Stimulated activated CD4-positive, alpha-beta T cell treated with anti-CD3 and anti-CD28 coated beads, TNF-alpha, amount 100 ng/mL, for 1 hour (primary cell): ENCODE measurements at places on chromosomes 12 and 14.

DNA sequence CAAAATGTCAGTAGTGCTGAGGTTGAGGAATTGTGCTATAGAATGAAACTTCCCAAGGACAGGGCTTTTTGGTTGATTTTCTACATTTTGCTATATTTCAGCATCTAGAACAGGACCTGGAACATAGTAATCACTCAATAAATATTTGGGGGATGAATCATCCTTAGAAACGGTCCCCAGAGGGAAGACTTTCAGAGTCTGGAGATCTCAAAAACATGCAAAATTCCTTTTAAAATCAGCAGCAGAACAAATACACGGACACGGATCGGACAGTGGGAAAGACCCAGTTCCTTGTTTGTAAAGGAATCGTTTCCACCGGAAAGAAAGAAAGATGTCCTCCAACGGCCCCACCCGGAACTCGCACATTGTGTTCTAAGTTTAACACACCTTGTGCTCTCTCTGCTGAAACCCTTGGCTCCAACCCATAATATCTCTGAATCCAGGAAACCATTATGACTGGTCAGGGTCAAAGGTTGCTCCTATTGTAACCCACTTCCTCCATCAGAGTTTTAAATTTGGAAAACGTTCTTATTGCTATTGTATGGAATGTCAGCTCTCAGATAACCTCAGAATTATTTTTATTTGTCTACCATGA, 617.2 kb downstream of the MED13L start:
- DNase-seq, result no peak

DNA sequence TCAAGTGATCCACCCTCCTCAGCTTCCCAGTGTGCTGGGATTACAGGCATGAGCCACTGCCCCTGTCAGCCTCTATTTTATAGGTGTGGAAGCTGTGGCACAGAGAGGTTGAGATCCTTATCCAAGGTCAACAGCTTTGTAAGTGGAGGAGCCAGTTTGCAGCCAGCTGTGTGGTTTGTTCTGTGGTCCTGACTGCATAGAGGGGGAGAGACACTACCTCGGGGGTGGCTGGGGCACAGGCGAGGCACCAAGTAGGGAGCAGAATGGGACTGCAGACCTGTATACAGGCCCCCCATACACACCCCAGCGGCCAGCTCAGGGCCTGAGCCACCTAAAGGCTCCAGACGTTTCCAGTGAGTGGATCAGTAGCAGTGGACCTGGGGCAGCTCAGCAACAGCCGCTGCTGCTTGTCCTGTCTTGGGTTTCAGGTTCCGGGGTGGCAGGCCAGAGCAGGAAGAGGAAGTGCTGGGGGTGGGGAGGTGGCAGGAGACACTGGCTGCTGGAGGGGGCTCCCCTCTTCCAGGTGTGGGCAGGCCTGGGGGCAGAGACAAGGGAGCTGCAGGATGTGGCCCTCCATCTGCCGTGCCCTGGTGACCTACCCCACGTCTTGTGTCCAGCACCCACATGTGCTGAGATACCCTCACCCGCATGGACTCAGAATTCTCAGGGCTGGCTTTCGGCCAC, 11.0 kb downstream of the ORAI1 start:
- no peak for DNase-seq

DNA sequence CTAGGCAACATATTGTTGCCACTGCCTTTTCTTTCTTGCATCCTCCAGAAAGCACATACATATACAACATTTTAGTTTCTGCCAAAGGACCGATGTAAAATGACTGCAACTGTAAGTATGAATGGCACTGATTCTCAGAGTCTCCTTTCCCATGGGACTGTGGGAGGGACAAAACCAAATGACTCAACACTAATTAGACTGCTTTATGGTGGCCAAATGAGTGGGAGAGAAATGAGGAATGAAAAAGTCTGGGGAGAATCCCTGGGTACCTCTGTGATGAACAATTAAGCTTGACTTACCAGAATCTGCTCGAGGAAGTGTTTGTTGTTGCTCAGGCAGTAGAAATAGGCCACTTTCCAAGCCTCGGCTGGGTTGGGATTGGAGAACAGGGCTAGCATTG, 10.1 kb downstream of the ZFYVE26 start:
- DNase-seq, result no peak

GRCh38 chr14:79284621-79285020, 926.7 kb downstream of the DIO2 start:
- DNase-seq, result no peak

DNA sequence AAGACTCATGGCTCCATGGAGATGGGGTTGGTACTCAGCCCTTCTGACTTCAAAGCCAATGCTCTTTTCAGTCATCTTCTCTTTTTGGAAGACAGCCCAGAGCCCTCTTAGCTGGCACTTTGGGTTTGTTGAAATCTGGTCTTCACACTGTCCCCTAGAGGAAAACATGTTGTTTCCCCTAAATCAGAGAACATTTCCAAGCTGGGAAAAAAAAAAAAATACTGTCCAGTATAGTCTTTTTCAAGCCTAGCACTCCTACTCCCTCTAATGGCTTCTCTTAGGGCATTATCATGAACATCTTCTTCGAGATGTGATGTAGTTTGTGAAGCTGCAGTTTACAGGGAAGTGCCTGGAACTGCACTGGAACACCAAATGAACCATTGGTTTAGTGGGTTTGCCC, 3.0 kb upstream of the ZC3H14 start:
- DNase-seq, result no peak

GRCh38 chr12:100026241-100026640, 41.5 kb upstream of the ANKS1B start:
- DNase-seq, result no peak

DNA sequence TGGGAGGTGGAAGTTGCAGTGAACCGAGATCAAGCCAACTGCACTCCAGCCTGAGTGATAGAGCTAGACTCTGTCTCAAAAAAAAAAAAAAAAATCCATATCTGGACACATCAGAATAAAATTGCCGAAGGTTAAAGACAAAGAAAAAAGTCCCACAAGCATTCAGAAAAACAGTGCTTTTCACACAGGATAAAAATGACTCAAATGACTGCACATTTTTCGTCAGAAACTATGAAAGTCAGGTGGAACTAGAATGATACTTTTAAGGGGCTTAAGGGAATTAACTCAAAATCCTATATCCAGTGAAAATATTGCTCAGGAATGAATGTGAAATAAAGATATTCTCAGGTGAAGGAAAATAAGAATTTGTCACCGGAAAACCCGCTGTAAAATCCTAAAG, 12.9 kb downstream of the COPS7A start:
- DNase-seq, result no peak

GRCh38 chr12:92070054-92070863, 75.4 kb downstream of the BTG1 start:
- DNase-seq, result no peak

DNA sequence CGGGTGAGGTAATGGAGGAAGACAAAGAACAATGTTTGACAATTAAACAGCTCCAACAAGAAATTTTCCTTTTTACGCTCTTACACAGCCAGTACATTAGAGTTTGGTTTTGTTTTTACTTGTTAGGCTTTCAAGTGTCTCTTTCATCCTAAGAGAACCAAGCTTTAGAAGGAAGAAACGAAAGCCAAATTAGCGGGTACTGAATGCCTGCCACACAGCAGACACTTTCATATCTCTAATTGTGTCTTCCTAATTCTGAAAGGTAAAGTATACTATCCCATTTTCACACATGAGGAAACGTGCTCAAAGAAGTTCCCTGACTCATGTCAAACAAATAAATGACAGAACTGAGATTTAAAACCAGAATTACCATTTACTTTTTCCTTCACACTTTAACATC, 65.0 kb downstream of the CDK17 start:
- DNase-seq, result no peak

DNA sequence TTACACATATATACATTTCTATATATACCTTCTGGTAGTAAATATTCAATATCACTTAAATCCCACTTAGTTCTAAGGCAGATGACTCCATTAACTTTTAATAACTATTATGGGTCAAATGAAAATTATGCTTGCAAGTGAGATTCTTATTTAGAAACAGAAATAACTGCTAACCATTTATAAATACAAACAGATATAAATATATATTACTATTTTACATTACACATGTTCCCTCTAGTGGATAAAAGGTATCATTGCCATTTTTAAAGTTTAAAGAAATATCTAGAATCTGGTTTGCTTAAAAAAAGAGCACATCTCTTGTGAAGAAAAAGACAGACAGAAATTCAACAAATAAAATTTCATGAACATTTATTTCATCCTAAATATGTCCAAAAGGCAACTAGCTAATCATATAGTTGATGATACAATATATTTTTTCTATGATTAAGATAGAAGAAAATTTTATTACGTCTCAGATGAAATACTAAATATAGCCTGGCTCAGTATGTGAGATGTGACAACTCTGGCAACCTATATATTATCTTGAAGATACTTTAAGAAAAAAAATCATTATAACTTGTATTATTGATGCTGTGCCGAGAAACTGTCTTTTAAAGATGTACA, 11.7 kb upstream of the RAD51AP1 start:
- DNase-seq, result no peak

DNA sequence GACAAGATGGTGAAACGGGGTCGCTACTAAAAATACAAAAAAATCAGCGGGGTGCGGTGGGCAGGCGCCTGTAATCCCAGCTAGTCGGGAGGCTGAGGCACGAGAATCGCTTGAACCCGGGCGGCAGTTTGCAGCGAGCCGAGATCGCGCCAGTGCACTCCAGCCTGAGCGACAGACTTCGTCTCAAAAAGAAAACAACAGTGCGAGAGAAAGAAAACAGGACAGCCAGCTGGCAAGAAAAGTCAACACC, 633 bp upstream of the RNU4-2 start:
- DNase-seq, result no peak

- DNase-seq, result no peak
These were observed 31.0 kb downstream of the EID3 start for GRCh38 chr12:104334581-104334980.

DNA sequence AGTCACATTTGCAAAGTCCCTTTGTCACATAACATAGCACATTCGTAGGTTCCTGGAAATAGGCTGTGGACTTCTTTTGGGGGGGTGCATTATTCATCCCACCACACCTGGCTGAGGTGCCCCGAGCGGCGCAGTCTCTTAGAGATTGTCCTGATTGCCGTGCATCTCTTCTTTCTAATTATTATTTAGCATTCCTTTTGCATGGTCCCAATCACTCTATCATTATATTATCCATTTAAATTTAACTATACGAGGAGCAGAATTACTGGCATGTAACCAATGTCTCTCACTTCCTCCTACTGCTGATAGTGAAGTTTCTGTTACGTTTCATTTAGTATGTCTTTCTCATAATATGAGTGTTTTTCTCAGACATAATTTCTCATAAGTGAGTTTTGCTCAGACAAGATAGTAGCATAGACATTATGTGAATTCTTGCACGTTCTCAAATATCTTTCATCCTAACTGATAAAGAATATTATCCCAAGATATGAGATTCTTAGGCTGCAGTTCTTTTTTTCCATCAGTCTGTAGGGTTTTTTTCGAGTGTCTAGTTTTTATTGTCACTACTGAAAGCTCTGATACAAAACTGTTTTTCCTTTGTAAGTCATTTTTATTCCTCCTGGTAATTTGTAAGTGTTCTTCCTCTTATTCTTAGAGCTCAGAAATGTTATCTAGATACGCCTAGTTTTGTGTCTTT, 444.3 kb downstream of the NELL2 start:
- DNase-seq, result no peak

- no peak for DNase-seq
These were observed 645 bp downstream of the FOXA1 start for GRCh38 chr14:37594238-37594970.

DNA sequence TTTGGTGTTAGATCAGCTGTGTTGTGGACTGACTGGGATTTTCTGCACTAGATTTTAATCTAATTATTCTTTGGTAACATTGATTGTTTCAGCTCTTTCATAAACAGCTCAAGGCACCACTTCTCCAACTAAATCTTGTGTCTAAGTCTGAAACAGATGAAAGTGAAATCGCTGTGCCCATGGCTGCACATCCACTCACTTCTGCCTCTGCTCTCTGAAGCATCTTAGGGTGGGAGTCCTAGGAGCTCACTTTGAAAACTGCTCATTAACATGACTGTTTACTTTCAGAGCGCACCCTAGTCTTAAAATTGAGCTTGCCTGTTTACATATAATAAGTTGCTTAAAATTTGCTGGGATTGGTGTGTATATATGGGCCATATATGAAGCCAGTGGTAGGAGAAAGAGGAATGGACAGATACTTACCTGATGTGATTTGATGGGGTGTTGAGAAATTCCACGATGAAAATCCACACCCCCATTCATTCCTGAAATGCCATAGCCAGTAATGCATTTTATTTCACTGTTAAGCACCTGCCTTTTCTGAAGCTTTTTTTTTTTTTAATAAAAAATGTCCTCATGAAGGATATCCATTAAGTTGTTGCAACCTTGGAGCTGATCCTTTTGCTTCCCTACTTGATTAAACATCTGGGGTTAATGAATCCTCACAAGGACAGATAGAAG, 52.8 kb downstream of the PPFIBP1 start:
- DNase-seq, result no peak

DNA sequence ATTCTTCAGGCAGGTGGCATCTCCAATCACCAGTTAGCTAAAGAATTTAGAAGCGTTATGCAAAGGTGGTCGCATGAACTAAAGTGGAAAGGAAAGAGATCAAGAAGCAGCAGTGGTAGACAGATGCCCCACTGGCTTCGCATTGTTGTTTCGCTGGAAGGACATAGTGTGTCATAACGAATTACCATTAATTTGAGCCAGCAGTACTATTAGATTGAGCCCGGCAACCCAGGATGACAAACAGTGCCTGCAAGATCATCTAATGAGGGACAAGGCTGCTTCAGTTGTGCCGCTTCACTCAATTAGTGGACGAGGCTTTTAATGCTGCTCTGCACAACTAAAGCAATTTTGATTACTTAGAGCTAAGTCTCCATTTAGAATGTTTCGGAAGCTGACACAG, 274.5 kb upstream of the SOX5 start:
- no peak for DNase-seq

DNA sequence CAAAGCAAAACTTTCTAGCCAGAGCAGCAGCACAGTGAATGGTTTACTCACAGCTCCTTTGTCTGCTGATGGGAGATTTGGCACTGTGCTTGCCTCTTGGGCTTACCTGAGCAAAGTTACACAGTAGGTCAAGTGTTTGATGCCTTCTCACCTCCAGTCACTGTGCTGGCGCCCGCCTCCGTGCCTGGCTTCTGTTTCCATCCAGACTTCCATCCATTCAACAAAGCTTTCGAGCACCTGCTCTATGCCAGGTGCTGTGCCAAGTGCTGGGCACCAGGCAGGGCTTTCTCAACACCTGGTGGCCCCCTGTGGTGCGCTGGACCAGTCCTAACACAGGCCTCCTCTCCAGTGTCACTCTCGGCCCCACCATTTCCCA, 199.2 kb upstream of the EEA1 start:
- no peak for DNase-seq
